ENCODE measurements at places on chromosomes 5 and 9. TPM values are rescaled to one million over a fixed set of nuclear protein-coding genes. Genes with fewer than 3 reads are reported as not detected.

S100Z gene
- 5.3 TPM for total RNA-seq

CDX1 gene
- total RNA-seq, result not detected

PDCD1LG2 gene
- total RNA-seq, result 0.21 TPM

PCDHB15 gene
- not detected for total RNA-seq

AK8 gene
- not detected for total RNA-seq

CTSV gene
- 0.21 TPM for total RNA-seq

PPP3R2 gene
- total RNA-seq, result not detected

CMYA5 gene
- total RNA-seq, result 0.27 TPM

NOL6 gene
- 43.8 TPM for total RNA-seq

MYOZ3 gene
- not detected for total RNA-seq

DNA sequence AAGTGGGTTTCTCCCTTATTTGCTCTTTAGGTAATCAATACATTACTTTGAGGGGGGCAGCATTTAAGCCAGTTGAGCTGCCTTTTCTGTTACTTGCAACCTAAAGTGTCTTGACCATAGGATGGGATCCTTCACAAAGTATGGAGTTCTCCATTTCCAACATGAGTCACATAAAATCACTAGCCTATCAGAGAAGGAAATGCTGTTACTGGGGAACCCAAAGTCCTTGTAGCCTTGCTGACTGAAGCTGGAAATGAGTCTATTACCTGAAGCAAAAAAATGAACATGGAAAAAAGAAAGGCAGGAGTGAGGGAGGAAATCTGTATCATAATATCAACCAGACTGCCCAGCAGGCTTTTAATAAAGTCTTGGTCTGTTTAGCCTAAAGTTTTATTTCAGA lies 42.8 kb upstream of the SLIT3 start:
- H3K36me3 ChIP-seq, result no peaks in the 10 kb centered on the region
- no peaks in the 10 kb centered on the region for H3K27me3 ChIP-seq
- H3K4me1 ChIP-seq, result no peaks in the 10 kb centered on the region
- DNase-seq, result no peak
- no peak overlapping the region for H3K4me3 ChIP-seq
- H3K27ac ChIP-seq, result no peak overlapping the region

- H3K4me1 ChIP-seq, result no peaks in the 10 kb centered on the region
- no peak for DNase-seq
- peaks cover 10% of the 10 kb centered on the region for H3K36me3 ChIP-seq
- no peak overlapping the region for H3K27ac ChIP-seq
- no peak overlapping the region for H3K4me3 ChIP-seq
These were observed 46.8 kb downstream of the NIPSNAP3B start for GRCh38 chr9:104810421-104811339.

- H3K36me3 ChIP-seq, result no peaks in the 10 kb centered on the region
- no peak overlapping the region for H3K4me3 ChIP-seq
- DNase-seq, result no peak
- no peaks in the 10 kb centered on the region for H3K4me1 ChIP-seq
These were observed 117.4 kb upstream of the RORB start for GRCh38 chr9:74379718-74380117.

DNA sequence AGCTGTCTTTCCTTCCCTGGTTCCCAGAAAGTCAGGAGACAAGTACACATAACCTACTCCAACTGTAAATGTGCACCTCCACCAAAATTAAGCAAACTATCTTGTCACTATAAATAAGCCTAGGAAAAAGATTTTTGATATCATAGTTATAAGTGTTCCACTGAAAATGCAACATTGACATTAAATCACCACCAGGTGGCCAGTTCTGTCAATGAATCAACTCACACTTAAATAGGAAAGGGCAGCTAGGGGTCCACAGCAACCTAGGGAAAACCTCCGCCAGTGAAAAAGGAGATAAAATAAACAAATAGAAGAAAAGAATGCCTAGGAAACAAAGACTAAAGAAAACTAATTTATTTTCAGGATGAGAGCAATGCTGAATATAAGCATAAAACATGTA lies 243.0 kb upstream of the PTPRD start:
- H3K36me3 ChIP-seq, result no peaks in the 10 kb centered on the region
- no peak for DNase-seq
- no peaks in the 10 kb centered on the region for H3K4me1 ChIP-seq
- H3K27ac ChIP-seq, result no peak overlapping the region

DNA sequence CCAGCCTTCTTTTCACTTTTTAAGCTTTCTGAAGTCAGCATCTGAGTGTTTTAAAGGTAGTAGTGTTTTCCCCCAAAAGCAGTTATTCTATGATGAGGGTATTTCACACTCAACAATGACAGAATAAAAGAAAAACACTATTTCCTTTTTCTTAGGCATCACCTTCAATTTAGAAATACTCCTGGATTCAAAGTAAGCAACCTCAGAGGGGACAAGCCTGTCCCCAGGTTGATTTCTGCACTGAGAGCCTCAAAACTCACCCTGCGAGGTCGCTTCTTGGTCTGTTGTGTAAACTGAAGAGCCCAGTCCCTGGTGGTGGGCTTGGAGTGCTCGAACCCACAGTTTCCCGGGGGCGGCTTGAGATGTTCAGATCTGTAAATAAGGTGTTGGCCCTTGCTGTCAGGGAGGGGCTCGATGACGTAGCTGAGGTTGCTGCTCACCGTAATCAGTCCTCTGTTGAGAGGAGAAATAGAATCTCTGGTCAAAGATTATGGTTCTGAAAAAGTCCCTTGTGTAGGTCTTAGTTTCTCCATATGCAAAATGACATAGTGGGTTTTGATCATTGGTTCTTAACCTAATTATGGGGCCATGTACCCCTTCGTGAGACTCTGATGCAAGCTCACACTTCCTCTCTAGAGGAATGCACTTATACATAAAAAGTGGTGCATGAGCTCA lies 55.9 kb downstream of the ADAM19 start:
- H3K27ac ChIP-seq, result no peak overlapping the region
- no peak for DNase-seq
- H3K36me3 ChIP-seq, result no peaks in the 10 kb centered on the region
- H3K4me1 ChIP-seq, result no peaks in the 10 kb centered on the region
- no peaks in the 10 kb centered on the region for H3K27me3 ChIP-seq

- no peak overlapping the region for H3K4me3 ChIP-seq
- DNase-seq, result no peak
- H3K36me3 ChIP-seq, result no peaks in the 10 kb centered on the region
- H3K27me3 ChIP-seq, result no peaks in the 10 kb centered on the region
- H3K4me1 ChIP-seq, result no peaks in the 10 kb centered on the region
- no peak overlapping the region for H3K27ac ChIP-seq
These were observed 181.7 kb upstream of the RIOK2 start for GRCh38 chr5:97364731-97365130.

- H3K36me3 ChIP-seq, result no peaks in the 10 kb centered on the region
- no peaks in the 10 kb centered on the region for H3K4me1 ChIP-seq
- no peaks in the 10 kb centered on the region for H3K27me3 ChIP-seq
- no peak overlapping the region for H3K4me3 ChIP-seq
- H3K27ac ChIP-seq, result no peak overlapping the region
These were observed 583.4 kb downstream of the ACTL7B start for GRCh38 chr9:108272349-108272899.

DNA sequence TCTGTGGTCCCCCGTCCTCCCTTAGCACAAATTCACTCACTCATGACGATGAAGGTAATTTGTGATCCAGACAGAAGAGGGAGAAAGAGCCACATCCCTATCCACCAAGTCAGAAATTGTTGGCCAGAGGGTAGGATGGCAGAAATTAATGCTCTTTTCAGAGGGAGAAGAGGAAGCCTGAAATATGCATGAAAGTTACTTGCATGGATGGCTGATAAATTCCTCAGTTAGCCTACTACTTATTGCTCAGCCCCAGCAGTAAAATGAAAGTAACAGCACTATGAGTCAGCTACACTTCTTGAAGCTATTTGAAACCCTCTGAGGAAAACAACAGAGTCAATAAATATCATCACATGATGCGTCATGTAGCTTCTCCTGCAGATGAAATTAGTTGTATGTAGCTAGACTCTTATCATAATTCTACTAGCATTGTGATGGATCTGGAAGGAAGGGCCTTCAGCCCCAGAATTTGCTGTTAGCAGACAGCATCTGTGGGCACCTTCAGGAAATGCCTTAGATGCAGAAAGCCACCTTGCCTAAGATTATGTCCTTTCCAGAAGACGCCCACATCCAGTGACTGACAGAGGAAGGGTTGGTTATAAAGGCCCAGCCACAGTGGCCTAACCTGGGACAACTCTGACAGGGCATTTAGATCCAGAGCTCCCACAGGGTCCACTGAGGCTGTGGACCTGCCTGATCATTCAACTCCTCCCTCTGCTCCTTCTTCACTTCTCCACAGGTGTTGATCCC lies 81.2 kb upstream of the CCDC112 start:
- no peak for DNase-seq
- no peak overlapping the region for H3K4me3 ChIP-seq
- H3K27me3 ChIP-seq, result no peaks in the 10 kb centered on the region
- H3K4me1 ChIP-seq, result no peaks in the 10 kb centered on the region

DNA sequence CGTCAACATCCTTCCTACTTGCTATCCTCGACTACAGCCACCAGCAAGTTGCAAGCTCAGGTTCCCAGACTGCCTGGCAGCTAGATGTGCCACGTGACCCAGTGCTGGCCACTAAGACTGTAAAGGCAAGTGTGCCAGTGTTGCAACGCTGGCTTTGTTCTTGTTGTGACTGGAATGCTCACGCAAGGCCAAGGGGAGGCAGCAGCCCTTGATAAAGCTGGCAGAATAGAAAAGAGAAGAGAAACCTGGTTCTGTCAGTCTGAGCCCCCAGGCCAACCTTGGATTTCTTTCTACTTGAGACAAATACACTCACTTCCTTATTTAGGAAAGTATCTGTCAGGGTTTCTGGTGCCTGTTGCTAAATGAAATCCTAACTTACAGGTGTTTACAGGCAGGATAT lies 113.0 kb downstream of the KLHL3 start:
- no peak overlapping the region for H3K27ac ChIP-seq
- H3K4me1 ChIP-seq, result no peaks in the 10 kb centered on the region
- DNase-seq, result no peak
- peaks cover 50% of the 10 kb centered on the region for H3K36me3 ChIP-seq
- no peaks in the 10 kb centered on the region for H3K27me3 ChIP-seq
- no peak overlapping the region for H3K4me3 ChIP-seq

DNA sequence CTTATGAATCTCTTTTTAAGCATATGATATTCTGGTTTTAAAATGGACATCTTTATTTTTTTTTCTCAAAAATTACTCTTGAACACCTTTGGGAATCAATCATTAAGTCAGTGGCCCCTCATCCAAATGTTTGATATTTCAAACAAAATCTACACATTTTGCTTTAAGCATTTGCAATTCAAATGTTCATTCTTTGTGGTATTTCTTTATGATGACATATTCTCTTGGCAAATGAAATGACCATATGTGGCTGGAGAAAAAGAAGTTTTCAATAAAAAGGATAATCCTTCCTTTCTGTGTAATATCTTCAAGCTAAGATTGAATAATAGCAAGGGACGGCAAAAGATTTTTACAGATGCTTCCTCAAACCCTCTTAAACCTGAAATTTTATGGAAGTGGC lies 420.8 kb downstream of the MTRR start:
- H3K4me3 ChIP-seq, result no peak overlapping the region
- no peak overlapping the region for H3K27ac ChIP-seq
- H3K27me3 ChIP-seq, result no peaks in the 10 kb centered on the region
- DNase-seq, result no peak
- H3K4me1 ChIP-seq, result no peaks in the 10 kb centered on the region

DNA sequence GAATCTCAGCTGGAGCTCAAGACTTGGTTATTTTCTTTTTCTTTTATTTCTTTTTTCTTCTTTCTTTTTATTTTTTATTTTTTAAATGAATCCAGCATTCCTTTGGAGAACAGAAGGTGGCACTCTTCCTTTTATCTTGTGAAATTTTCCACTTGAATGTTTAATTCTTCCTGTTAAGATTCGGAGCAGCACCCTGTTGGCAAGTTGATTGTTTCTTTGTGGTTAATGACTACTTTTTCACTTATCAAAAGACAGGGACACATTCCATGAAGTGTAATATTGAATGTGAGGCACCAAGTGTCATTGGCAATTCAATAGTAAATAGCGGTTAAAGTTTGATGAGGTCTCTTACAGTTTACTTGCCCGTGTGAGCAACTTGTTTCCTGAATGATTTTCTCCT lies 240.5 kb upstream of the CHD1 start:
- no peaks in the 10 kb centered on the region for H3K4me1 ChIP-seq
- H3K27me3 ChIP-seq, result no peaks in the 10 kb centered on the region
- no peak overlapping the region for H3K4me3 ChIP-seq
- no peaks in the 10 kb centered on the region for H3K36me3 ChIP-seq
- no peak overlapping the region for H3K27ac ChIP-seq

DNA sequence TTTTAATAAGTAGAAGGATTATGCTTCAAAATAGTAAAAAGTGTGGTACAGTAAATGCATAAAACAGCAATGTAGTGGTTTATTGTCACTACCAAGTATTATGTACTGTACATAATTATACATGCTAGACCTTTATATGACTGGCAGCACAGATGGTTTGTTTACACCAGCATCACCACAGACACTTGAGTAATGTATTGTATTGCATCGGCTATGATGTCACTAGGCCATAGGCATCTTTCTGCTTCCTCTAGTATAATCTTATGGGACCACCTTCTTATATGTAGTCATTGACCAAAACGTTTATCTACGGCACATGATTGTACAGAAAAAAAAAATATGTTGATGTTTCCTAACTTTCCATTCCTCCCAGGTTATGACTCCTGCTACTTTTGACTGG lies 31.9 kb upstream of the SSBP2 start:
- H3K36me3 ChIP-seq, result no peaks in the 10 kb centered on the region
- H3K4me3 ChIP-seq, result no peak overlapping the region
- no peaks in the 10 kb centered on the region for H3K27me3 ChIP-seq
- H3K27ac ChIP-seq, result no peak overlapping the region
- no peak for DNase-seq

DNA sequence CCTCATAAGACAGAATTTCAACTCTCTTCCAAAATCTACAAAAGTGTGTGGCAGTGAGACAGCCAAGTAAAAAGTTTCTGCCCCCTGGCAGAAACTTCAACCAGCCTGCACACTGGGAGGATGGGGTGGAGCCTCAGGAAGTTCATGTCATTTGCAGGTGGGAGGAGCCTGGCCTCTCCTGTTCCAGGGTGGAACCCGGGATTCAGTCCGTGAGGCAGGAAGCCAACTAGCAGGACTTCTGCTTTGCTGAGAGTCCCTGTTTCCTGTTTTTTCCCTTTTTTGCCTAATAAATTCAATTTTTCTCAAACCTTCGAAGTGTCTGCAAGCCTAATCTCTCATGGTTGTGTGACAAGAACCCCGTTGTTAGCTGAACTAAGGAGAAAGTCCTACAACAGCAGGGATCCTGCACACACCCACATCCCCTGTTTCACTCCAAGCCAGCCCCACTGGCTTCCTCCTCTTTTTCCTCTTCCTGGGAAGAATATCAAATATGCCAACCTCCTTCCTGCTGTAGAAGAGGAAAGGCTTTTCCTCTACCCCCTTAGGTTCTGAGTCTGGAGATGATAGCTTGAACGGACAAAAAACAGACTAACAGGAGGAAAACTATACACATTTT lies 69.3 kb downstream of the ALDH7A1 start:
- H3K4me1 ChIP-seq, result no peaks in the 10 kb centered on the region
- no peak overlapping the region for H3K27ac ChIP-seq
- no peak overlapping the region for H3K4me3 ChIP-seq
- H3K27me3 ChIP-seq, result no peaks in the 10 kb centered on the region
- DNase-seq, result no peak

- no peaks in the 10 kb centered on the region for H3K36me3 ChIP-seq
- no peak overlapping the region for H3K27ac ChIP-seq
- no peak for DNase-seq
- no peaks in the 10 kb centered on the region for H3K27me3 ChIP-seq
These were observed 912.9 kb upstream of the SEMA6A start for GRCh38 chr5:117487556-117487955.

All from naive thymus-derived CD4-positive, alpha-beta T cell (primary cell).